RKO (cell line): ENCODE measurements at places on chromosomes 7 and 10.

- no peak for DNase-seq
Measured at GRCh38 chr10:63027531-63027930, 105.6 kb upstream of the NRBF2 start.

DNA sequence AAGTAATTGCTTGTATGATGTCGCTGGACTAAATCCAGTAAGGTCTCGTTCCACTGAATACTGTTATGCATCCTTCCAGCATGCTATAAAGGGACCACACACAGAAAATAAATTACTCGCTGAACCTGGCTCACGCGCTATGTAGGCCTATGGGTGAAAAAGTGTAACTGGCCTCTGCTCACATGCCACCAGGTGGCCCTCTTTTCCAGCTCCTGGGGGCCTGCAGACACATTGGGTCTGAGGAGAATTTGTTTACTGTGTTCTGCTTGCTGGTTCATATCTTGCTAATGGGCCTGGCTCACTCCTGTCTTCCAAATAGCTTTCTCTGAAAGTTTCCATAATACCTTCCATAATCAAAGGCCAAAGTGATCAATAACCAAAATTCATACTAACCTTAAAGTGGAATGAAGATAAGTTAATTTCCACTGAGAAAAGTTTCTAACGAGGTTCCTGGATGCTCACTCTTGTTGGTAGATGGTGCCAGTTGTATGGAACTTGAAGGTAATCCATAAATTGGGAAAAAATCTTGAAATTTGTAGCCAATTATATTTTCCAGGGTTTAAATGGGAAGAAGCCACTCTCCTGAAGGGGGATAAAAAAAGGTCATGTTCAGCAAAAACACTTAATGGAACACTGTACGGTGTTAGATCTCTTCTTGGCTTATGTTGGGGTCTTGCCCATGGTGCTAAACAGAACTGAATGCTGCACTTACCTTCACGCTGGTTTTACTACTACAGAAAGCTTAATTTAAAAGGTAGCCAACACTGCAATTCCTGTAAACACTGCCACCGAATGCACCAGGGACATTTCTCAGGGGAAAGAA lies 27.0 kb upstream of the ZPBP start:
- peak; percentile 1 for DNase-seq

- DNase-seq = peak; percentile 29
Measured at GRCh38 chr7:94028768-94029167, 24.6 kb upstream of the BET1 start.

DNA sequence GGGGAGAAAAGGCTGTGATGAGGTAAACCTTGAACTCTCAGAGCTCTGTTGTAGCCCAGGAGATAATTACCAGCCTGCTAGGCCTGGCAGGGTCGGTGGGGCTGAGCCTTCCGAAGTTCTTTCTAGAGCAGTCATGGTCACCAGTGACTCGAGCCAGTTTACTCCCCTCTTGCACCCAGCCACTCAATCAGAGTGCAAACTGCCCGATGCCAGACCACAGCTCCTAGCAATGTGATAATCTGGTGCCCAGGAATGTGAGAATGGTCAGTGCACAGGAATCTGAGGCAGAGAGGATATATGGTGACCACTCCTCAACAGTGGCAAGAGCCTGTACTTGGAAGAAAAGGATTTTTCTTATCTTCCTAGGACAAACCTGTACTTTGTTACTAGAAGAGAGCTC lies 46.4 kb upstream of the KMT2E start:
- no peak for DNase-seq

GRCh38 chr7:136654406-136654805 lies 214.0 kb upstream of the CHRM2 start:
- DNase-seq = no peak

DNA sequence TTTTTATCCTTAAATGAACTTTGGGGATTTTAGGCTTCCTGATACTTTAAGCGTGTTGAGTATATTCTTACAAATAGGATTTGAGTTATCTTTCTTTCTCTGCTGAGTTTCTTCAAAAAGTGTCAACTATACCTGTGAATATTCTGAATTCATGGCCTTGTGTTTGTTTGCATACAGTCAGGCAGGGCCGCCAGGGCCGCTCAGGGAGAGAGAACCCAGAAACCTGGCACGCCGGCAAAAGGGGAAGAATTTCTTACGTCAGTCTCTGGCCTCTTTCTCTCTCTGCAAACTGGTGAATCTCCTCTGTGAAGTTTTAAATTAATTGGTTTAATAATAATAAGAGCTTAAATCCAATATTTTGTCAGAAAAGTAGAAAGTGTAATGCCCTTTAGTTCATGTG lies 29.3 kb upstream of the BNIP3 start:
- no peak for DNase-seq

DNA sequence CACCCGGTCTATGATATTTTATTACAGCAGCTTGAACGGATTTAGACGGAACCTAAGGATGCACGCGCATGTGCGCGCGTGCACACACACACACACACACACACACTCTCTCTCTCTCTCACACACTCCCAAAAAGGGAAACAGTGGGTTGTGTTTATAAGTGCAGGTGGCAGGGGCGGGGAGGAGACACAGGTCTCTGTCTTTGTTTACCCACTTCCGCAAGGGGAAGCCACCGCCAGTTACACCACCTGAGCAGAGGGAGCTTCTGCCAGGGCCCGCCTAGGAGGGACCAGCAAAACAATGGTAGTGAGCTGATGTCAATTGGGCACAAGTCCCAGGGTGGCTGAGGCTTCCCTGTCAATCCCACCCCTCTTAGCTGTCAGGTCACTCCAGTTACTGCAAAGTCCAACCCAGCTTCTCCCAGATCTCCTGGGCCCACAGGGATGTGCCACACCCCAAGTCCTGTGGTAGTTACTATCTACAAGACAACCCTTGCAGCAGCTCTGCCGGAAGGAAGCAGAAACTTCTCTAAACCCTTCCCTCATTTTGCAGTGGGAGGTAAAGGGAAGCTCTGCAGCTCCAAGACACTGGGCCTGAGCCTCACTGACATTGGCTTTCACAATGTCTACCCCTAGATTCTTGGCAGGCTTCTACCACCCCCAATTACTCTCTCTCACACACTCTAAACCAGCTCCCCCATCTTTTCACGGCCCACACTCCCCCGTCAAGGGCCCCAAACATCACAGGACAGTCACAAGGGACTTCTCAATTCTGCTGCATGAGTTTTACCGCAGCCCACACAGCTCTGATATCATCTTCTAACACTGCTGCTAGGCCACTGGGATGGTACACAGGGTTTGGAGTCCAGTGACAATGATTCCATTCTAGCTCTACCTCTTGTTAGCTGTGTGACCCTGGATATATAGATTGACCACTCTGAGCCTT lies 17.6 kb downstream of the ANXA11 start:
- DNase-seq = no peak
